ENCODE measurements at places on chromosomes 16 and 17.
A peak's percentile ranks its signal among the peaks of the same experiment; 100 is the strongest.

DNA sequence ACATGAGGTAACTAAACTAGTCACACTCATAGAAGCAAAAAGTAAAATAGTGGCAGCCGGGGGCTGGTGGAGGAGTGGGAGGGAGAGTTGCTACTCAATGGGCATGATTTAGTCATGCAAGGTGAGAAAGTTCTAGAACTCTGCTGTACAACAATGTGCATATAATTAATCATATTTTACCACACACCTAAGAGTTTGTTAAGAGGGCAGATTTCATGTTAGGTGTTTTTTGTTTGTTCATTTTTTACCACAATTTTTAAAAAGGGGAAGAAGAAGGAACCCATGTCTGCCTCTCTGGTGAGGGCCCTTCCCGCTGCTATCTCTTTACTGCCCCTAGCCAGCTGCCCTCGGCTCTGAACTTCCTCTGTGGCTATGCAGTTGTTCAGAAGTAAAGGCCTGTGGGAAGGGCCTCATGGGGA lies 11.2 kb downstream of the CD300LB start:
- no peaks in the 10 kb centered on the region for H3K27me3 ChIP-seq
- no peaks in the 10 kb centered on the region for H3K4me1 ChIP-seq
- no peak overlapping the region for H3K4me3 ChIP-seq

DNA sequence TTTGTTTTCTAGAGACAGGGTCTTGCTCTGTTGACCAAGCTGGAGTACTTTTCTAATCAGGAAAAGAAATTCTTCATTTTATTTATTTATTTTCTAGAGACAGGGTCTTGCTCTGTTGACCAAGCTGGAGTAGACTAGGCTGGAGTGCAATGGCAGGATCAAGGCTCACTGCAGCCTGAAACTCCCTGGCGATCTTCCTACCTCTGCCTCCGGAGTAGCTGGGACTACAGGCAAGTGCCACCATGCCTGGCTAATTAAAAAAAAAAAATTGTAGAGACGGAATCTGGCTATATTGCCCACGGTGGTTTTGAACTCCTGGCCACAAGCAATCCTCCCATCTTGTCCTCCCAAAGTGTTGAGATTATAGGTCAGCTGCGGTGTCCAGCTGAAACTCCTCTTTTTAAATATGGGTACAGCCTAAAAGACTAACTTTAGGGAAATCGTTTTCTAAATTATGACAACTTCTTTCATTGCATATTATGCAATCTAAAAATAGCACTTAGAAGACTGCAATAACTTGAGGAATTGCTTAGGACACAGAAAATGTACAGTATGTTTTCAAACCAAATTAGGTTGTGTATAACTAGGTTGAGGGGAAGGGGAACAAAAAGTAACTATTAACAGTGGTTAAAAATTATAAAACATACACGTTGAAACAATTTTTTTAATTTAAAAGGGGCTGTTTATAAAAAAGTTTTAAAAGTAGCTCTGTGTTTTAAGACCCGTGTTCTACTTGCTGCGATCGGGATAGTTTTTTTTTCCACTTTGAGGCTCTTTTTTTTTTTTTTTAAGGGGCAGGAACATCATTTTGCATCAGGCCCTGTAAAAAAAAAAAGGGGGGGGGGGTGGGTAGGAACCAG lies 4.7 kb downstream of the PRAC1 start:
- no peaks in the 10 kb centered on the region for H3K4me1 ChIP-seq
- H3K27ac ChIP-seq = no peak overlapping the region
- H3K27me3 ChIP-seq = peaks cover 100% of the 10 kb centered on the region
- H3K36me3 ChIP-seq = no peaks in the 10 kb centered on the region
- no peak for DNase-seq
- no peak overlapping the region for H3K4me3 ChIP-seq

- DNase-seq = no peak
- no peaks in the 10 kb centered on the region for H3K27me3 ChIP-seq
- H3K27ac ChIP-seq = no peak overlapping the region
- no peaks in the 10 kb centered on the region for H3K36me3 ChIP-seq
- H3K4me1 ChIP-seq = no peaks in the 10 kb centered on the region
- no peak overlapping the region for H3K4me3 ChIP-seq
Measured at GRCh38 chr17:71638668-71639067, 482.2 kb upstream of the SOX9 start.

- H3K27ac ChIP-seq = peak overlapping the region; percentile 79
- H3K27me3 ChIP-seq = no peaks in the 10 kb centered on the region
- no peaks in the 10 kb centered on the region for H3K36me3 ChIP-seq
Measured at GRCh38 chr16:69397821-69398521, 12.2 kb upstream of the TERF2 start.

DNA sequence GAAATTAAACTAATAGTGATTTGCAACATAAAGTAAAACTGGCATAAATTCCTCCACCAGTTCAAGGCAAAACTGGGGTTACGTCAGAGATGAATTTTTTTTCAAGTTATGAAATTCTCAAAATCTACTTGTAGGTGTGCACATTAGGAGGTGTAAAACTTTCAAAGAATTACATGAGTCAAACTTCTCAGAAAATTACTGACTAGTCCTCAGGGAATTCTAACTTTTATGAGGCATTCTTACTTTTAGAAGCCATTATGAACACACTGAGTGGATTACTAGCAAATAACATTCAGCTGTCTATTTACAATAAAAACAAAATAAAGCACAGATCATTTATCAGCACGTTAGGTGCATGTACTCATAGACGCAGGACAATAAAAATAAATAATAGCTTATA lies 348.7 kb downstream of the CDH11 start:
- no peaks in the 10 kb centered on the region for H3K36me3 ChIP-seq
- H3K4me3 ChIP-seq = no peak overlapping the region
- DNase-seq = no peak
- H3K27ac ChIP-seq = no peak overlapping the region
- no peaks in the 10 kb centered on the region for H3K27me3 ChIP-seq
- H3K4me1 ChIP-seq = no peaks in the 10 kb centered on the region

GRCh38 chr16:57469046-57469445 lies 6.6 kb downstream of the POLR2C start:
- no peaks in the 10 kb centered on the region for H3K27me3 ChIP-seq
- peaks cover 44% of the 10 kb centered on the region for H3K4me1 ChIP-seq
- H3K4me3 ChIP-seq = no peak overlapping the region
- peaks cover 96% of the 10 kb centered on the region for H3K36me3 ChIP-seq
